Stimulated activated CD8-positive, alpha-beta memory T cell treated with anti-CD3 and anti-CD28 coated beads, Interleukin-4, amount 100 ng/mL, for 4 hours (primary cell): ENCODE measurements at places on chromosomes 12 and 14.

DNA sequence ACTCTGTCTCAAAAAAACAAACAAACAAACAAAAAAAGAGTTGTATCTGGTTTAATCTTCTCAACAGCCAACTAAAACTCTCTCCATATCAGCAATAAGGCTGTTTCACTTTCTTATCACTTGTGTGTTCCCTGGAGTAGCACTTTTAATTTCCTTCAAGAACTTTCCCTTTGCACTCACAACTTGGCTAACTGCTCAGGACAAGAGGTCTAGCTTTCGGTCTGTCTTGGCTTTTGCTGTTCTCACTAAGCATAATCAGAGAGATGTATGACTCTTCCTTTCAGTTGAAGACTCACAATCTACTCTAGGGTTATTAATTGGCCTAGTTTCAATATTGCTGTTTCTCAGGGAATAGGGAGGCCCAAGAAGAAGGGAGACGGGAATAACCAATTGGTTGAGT, 12.3 kb downstream of the NEMP1 start:
- no peak for DNase-seq

- no peak for DNase-seq
Measured at GRCh38 chr14:73397810-73398209, 60.5 kb downstream of the NUMB start.

- no peak for DNase-seq
Measured at GRCh38 chr14:102777711-102778337, 575 bp downstream of the TRAF3 start.

GRCh38 chr14:68135566-68135965, 316.0 kb downstream of the RAD51B start:
- DNase-seq: no peak
